Posterior vena cava (tissue), 2 donors: ENCODE measurements at places on chromosomes 16 and 17. TPM values are rescaled to one million over a fixed set of nuclear protein-coding genes. Genes with fewer than 3 reads are reported as not detected.

GRCh38 chr16:11372073-11372828 is 27.0 kb downstream of the RMI2 start:
- DNase-seq, result peak; percentile 35

GRCh38 chr17:64085650-64086005 is 44.3 kb downstream of the ERN1 start:
- DNase-seq, result no peak

GRCh38 chr17:44023545-44024270 is 8.9 kb upstream of the TMEM101 start:
- no peak for DNase-seq

- DNase-seq, result peak; percentile 87
These were observed 25.6 kb downstream of the TTLL6 start for GRCh38 chr17:48791128-48792032.

DNA sequence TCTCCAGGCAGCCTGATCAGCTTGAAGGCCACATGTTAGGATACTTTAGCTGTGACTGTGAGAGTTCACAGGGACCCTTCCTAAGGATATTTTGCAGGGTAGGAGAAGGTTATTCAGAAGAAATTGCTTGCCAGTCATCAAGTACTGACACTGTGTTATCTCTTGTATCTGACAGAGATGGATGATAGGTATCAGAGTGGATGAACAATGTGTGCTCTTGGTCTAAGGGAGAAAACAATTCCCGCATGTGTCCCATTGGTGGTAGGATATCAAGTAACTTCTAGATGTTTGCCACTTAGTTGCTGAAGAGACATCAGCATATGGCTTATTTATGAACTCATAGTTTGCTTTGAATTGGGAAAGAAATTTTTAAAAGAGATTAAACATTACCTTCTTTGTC is 219.3 kb downstream of the SPECC1 start:
- DNase-seq, result no peak

IKZF3 gene
- total RNA-seq, result 1.6 TPM

CCL1 gene
- not detected for total RNA-seq

- DNase-seq, result no peak
These were observed 151.3 kb upstream of the SOX9 start for GRCh38 chr17:71969500-71969899.

- no peak for DNase-seq
These were observed 22.9 kb downstream of the CDK12 start for GRCh38 chr17:39484178-39484577.

TGFB1I1 gene
- total RNA-seq, result 239 TPM

NDRG4 gene
- total RNA-seq, result 5.8 TPM

DNA sequence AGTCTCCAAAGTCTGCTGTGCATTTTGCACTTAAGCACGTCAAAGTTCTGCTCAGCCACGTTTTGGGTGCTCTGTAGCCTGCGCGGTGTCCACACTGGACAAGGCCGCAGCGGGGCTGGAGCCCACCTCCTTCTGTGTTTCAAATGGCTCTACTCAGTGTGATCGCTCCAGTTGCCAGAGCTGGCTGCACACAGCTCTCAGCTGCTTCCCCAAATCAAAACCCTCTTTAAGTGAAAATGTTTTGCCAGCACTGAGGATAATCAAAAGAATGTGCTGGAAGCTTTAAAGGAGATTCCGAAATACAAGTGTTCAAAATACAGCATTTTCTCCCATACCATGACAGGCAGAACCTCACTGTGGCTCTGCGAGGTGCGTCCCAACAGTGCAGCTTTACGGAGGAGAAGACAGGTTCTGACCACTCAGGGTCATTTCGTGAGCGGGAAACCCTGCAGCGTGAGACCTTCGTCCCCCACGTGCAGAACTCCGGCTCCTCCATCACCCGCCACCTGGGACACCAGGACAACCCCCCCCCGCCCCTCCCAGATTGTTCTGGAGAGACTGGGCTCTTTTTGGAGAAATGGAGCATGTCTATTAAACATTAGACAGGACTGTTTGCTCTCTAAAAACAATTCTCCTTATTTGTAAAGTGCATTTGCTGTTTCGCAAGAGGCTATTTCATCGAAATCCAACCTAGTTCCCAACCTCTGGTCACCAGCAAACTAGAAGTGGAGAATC is 16.6 kb downstream of the TBC1D16 start:
- DNase-seq, result no peak

GRCh38 chr17:81084680-81085419 is 49.9 kb downstream of the BAIAP2 start:
- DNase-seq, result no peak

TTYH2 gene
- 3.2 TPM for total RNA-seq

DNA sequence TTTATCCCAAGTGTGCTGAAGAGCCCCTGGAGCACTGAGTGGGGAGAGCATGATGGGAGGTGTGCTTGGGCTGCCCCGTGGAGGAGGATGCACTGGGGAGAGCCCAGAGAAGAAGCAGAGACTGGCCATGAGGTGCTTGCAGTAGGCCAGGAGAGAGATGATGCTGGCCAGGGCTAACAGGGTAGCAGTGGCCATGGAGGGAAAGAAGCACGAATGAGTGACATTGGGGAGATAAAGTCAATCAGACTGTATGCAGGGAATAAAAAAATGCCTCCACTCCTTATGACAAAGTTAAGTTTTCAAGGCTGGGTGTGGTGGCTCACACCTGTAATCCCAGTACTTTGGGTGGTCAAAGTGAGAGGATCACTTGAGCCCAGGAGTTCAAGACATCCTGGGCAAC is 5.4 kb upstream of the TMEM220 start:
- peak; percentile 17 for DNase-seq

HID1 gene
- 13.0 TPM for total RNA-seq

HES7 gene
- not detected for total RNA-seq

GRCh38 chr16:83842756-83843507 is 35.2 kb downstream of the HSBP1 start:
- no peak for DNase-seq

CD300E gene
- total RNA-seq, result 3.3 TPM

PDIA2 gene
- total RNA-seq, result 0.88 TPM

GRCh38 chr17:57294629-57295501 is 38.5 kb downstream of the MSI2 start:
- no peak for DNase-seq
